ENCODE measurements at places on chromosomes 4 and X.

DNA sequence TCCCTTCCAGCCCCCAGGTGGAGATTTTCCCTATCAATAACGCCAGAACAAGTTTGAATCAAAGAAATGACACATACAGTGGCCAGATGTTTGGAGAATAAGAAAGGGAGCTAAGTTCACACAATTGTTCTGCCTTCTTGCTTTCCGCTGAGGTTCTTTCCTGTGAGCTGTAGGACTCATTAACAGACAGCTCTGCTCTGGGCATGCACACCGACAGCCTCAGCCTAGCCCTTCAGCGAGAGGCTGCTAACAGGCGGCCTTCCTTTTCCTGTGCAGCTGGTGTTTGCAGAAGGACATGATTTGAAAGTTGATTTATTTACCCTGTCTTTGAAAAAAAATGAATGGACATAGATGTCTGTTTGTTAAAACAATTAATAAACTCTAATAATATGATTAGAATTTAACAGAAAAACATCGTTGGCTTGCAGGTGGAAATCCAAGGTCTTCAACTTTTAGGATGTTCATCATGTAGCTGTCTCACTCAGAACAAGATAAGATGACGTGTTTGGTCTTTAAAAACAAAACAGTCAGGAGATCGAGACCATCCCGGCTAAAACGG, 183.3 kb downstream of the KDR start:
- peak; percentile 81 for ATAC-seq

DNA sequence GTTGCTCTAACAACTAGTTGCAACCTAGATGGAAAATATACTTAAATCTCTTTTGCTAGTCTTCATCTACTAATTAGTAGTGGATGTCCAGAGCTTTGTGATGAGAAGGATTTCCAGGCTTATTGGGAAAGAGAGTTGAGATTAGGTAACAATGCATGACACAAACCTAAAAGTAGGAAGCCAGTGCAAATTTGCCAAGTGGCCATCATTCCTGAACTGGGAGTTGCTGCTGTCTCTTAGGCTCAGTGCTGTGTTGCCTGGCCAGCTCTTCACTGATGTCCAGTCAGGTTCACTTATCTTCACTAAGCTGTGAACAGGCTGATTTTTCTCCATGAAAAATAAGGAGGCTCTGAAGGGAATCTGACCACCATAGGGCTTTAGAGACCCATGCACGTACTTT, 105.6 kb upstream of the AMOT start:
- ATAC-seq, result no peak

- ATAC-seq, result no peak
These were observed 352.8 kb upstream of the ATOH1 start for GRCh38 chr4:93475730-93476129.

DNA sequence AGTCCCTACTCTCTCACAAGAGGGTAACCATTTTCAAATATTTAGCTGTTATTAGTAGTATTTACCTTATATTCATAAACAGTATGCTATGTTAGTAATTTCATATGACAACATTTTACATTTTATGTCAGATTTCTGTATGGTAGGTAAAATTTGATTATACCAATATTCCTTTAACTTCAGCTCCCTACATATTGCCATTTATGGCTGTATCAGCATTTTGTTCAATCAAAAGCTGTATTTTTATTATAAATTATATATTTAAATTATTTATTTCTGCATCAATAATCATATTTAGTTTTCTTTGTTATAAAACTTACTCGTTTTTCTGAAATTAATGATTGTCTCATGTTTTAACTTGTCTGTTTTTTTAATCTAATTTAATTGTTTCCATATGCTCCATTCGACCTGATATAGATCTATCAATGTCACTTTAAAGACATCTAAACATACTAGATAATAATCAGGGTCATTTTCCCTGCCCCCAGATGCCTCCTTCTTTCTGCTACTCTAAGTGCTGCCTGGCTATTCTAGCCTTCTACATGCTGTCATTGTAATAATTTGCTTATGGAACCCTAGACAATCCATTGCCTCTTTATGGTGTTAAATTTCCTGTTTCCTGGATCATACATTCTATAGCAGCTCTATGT, 1976.7 kb upstream of the ADGRL3 start:
- no peak for ATAC-seq

- ATAC-seq, result no peak
These were observed 3.8 kb downstream of the GABRE start for GRCh38 chrX:151970661-151971060.

GRCh38 chr4:145782756-145783155, 102.8 kb downstream of the C4orf51 start:
- ATAC-seq, result no peak

- ATAC-seq, result no peak
These were observed 12.9 kb downstream of the TXK start for GRCh38 chr4:48121180-48121579.

DNA sequence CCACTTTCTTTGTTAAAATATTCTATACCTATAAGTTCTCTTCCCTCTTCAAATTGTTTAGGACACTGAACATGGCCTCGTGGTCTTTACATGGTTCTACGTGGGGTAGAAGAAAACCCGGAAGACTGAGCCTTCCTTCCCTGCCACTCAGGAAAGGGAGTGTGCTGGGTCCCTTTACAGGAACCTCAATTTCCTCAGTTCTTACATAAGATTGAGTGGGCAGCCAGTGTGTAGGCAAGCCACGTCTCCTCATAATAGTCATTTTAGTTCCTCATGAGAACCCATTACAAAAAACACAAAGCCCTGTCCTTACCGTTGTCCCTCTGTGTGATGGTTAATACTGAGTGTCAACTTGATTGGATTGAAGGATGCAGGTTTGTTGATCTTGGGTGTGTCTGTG, 28.7 kb upstream of the SMIM10L2A start:
- no peak for ATAC-seq

- ATAC-seq, result no peak
These were observed 29.9 kb downstream of the DOK7 start for GRCh38 chr4:3492741-3493719.

DNA sequence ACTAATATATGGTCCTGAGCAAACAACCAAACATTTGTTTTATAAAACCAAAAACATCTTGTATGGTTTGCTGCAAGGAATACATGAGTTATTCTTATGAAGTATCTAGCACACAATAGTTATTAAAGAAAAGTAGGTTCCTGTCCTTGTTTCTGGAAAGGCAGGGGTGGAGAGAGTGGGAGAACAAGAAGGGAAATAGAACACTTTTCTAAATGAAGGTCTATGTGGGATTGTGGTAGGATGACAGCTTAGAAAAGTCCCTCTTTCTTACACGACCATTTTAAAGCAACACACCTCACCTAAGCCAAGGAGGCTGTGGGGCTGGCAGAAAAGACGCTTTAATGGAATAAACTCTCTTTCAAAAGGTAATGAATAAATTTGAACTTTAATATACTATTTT, 164.6 kb downstream of the ARAP2 start:
- no peak for ATAC-seq

GRCh38 chrX:136623396-136623795, 24.6 kb upstream of the CD40LG start:
- no peak for ATAC-seq

DNA sequence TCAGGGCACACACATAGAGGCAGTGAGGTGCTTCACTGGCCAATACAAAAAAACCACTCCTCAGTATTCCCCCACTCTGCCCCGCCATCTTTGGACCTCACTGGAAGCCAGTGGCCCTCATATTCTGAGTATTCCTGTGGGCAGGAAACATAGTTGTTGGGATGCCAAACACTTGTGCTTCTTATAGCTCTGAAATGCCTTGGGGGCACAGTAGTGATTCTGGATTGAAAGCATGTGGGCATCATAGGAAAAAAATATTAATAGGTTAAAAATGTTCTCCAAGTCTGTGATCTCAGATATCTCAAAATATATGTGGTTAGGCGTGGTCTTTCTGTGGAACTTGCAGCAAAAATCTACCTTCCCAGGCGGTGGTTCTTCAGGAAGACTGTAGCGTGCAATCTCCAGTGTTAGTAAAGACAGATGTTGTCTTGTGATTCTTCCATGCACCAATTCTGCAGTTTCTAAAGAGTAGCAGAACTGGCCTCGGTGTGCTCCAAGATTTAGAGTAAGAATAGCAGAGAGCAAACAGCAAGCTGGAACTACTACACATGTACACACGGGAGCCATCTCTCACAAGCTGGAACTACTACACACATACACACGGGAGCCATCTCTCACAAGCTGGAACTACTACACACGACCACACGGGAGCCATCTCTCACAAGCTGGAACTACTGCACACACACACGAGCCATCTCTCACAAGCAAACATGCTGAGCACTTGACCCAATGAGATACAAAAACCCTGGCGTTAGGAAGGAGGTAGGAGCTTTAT, 8.0 kb upstream of the TENM3 start:
- no peak for ATAC-seq

DNA sequence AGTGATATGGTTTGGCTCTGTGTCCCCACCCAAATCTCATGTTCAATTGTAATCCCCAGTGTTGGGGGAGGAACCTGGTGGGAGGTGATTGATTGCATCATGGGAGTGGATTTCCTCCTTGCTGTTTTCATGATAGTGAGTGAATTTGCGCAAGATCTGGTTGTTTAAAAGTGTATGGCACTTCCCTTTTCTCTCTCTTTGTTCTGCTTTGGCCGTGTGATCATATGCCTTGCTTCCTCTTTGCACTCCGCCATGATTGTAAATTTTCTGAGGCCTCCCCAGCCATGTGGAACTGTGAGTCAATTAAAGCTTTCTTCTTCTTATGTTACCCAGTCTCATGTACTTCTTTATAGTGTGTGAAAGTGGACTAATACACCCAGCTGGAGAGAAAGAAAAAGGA, 113.0 kb upstream of the AADAT start:
- ATAC-seq, result no peak

GRCh38 chrX:105018865-105019264, 201.6 kb downstream of the TEX13A start:
- no peak for ATAC-seq

DNA sequence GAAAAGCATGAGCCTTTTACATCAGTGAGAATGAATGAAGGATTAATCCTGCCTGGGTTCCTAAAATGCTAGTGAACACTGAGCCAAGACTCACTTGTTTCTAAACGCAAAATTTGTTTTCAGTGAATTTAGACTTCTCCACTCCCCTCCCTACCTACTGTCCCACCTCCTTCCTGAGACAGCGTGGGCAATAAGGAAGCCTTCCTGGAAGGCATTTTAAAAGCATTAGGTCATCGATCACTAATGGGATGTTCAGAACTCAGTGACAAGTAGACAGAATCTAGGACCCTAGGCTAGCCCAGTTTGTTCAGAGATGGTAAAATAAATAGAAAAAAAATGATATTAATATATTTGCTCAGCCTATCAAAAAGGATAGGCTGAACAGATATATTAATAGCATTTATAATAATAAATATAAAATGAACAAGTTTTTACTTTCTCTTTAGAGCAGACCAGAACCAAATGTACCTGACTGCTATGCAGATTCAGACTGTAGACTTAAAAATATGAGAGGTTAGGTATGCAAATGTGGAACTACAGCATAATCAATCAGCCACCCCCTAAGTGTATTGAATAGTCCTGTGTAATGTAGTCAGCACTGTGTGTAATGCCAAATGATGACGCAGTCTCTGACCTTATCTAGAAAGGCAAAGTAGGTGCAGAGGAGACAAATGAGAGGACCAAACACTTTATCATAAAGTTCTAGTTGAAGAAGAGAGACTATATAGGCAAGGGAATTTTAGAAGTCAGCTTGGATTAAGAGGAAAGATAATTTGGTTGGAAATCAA, 331.1 kb downstream of the GPAT3 start:
- no peak for ATAC-seq

GRCh38 chr4:137203601-137204000, 328.7 kb downstream of the PCDH18 start:
- ATAC-seq, result no peak

DNA sequence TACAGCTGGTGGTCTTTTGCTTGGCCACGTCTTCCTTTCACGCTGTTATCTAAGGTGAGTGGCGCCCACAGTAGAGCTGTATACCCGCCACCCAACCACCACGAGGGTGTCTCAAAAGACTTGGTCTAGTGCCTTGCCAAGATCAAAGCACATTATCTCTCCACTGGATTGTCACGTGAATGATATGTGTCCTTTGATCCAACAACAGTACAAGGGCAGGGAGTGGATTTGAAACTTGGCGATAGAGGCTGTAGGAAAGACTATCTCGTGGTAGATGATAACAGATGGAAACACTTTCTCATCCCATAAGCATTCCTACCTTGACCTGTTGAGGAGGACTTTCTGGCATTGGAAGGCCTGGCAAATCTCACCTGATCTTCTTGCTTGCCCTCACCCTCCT, 37.7 kb upstream of the BCLAF3 start:
- ATAC-seq, result no peak

DNA sequence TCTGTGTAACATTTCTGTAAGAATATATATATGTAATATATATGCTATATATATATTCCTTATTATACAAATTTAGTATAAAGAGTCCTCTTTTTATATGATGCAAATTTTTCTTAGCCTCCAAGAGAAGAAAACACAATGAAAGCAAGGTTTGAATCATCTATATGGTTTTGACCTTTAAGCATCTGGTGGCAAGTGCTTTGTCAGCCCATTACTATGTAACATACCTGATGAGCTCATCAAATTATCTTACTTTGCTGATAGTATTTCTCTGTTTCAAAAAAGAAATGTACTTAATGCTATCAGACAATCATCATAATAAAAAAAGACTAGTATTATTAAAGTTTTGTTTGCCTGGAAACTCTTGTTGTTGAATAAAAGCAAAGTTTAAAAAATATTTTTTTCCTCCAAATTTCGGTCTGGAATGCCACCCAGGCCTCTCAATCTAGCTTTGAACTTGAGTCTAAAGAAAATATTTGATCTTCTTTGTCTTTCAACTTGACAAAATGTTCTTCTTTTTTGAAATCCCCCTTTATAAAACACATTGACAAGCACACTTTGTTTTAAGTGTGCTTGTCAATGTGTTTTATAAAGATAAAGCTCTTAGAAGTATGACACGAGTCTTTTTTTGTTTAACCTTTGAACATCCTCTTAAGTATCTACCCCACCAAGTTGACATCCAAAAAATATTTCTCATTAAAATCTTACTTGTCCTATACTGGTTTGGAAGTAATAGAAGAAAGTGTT, 26.2 kb downstream of the ZNF330 start:
- peak; percentile 62 for ATAC-seq

All from activated T-helper 17 cell treated with anti-CD3 and anti-CD28 coated beads, Interleukin-2, amount 50 U/mL, for 72 hours (primary cell).